Caco-2 (cell line): ENCODE measurements at places on chromosomes 6 and 20. TPM values are rescaled to one million over a fixed set of nuclear protein-coding genes. Genes with fewer than 3 reads are reported as not detected.

DNA sequence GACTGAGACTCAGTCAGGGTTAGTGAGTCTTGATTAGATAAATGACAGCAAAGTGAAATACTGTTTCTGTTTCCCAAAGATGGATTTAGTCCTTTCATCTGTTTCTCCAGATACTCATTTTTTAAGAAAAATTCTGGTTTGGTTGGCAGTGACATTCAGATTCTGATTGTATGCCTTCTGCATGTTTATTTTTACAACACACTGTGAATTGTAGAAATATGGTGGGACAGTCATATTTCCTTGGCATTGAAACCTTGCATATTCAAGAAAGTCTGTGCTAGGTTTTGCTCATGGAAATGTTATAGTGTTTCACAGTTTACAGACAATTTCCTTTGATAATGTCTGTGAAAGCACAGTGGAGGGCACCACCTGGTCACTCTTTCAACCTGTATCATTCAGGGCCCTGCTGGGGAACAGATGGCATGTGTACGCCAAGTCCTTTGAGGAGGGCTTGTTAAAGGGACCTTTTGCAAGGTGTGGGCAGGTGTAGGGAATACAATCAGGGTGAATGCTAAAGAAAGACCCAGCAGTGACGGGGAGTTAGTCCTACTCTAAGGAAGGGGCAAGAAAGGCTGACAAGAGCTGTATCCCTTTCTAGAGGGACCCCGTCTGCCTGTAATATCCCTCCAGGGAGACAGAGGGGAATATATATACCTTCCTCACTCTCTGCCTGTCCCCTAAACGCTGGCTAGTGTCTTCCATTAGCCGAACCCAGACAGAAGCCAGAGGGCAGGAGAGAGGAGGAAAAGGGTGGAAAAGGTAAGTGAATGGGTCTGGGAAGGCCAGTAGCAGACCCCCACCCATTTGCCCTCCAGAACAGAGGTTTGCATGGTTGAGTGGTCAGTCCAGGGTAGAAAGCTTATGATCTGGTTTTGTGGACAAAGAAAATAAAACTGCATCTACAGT lies 10.2 kb downstream of the PLCB4 start:
- H3K27me3 ChIP-seq = no peaks in the 10 kb centered on the region
- H3K27ac ChIP-seq = no peak overlapping the region
- H3K36me3 ChIP-seq = no peaks in the 10 kb centered on the region

DNA sequence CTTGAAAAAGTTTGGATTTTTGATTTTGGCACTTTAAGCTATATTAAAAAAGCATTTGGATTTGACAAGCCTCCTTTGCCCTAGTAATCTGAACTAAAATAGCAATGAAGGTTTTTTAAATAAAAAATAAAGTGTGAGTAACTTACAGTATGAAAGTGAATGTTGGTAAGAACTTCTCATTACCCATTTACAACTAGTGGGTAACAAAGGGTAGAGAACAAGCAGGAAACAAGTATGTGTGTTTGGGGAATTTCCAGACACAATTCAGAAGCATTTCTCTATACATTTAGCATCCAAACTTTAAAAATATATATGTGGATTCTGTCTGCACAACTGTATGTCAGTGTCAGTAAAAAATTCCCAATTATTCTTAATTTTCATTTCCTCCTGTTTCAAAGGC lies 2.9 kb downstream of the TMEM30A start:
- no peaks in the 10 kb centered on the region for H3K27me3 ChIP-seq
- H3K4me1 ChIP-seq = peaks cover 16% of the 10 kb centered on the region; the same call in 1 of the 2 replicates
- no peak overlapping the region for H3K27ac ChIP-seq
- H3K36me3 ChIP-seq = no peaks in the 10 kb centered on the region
- no peak overlapping the region for H3K4me3 ChIP-seq
- no peak for DNase-seq

DNA sequence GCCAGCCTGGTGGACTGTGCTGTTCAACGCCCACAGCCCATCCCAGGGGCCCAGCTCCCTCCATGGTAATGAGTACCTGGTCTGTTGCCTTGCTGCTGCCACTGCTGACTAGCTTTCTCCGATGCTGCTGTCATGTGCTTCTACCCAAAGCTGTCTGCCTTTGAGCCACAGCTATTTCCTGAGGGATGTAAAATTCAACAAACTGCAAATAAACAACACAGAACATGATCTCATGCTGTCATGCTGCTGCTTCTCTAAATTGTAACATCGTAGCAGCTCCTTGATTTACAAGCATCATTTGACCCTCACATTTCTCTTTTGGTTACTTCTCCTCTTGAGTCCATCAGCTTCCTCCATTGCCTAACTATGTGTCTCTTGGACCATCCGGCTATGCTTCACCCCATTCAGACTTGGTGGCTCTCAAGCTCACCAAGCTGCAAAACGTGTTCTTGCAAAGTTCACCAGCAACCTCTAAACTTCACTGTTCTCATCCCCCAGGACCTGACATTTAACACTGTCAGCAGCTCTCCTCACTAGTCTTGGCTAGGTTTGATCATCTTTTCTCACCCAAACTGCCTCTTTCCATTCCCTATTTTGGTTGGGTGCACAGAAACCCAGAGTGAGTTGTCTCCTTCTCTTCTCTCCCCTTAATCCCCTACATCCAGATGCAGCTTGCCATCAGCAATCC lies 54.6 kb downstream of the FYN start:
- H3K4me3 ChIP-seq = no peak overlapping the region
- H3K27ac ChIP-seq = no peak overlapping the region
- DNase-seq = no peak
- H3K4me1 ChIP-seq = no peaks in the 10 kb centered on the region

Gene FRS3
- 4.1 and 4.3 TPM in 2 replicates for total RNA-seq

- H3K4me1 ChIP-seq = peaks cover 31% of the 10 kb centered on the region
- peak; percentile 78 for DNase-seq
- peak overlapping the region; percentile 31 for H3K27ac ChIP-seq
Measured at GRCh38 chr20:8250539-8251200, 118.6 kb downstream of the PLCB1 start.

- H3K27ac ChIP-seq = no peak overlapping the region
- no peaks in the 10 kb centered on the region for H3K4me1 ChIP-seq
- no peak for DNase-seq
Measured at GRCh38 chr6:151300267-151300991, 60.7 kb downstream of the AKAP12 start.

Gene ADGRG6
- 98.0 and 98.7 TPM in 2 replicates for total RNA-seq

Gene CST2
- total RNA-seq = not detected in 2 replicates

DNA sequence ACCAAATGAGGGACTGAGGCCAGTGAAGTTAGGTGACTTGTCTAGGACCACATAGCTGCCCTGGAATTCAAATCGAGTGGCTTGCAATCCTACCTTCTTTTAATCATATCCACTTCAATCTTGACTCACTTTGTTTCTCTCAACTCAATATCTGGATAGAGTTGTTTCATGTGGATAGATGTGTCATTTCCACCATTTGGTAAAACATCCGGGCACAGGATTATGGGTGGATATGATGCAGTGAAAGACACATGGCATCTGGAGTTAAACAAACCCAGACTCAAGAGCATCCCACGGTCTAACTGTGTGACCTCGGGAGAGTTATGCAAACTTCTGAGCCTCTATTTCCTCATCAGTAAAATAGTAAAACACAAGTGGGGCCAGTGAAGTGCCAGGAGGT lies 103.6 kb upstream of the CNKSR3 start:
- no peak overlapping the region for H3K27ac ChIP-seq
- H3K4me3 ChIP-seq = no peak overlapping the region
- no peak for DNase-seq
- H3K27me3 ChIP-seq = no peaks in the 10 kb centered on the region
- H3K4me1 ChIP-seq = peaks cover 5% of the 10 kb centered on the region; the same call in 1 of the 2 replicates
- no peaks in the 10 kb centered on the region for H3K36me3 ChIP-seq

DNA sequence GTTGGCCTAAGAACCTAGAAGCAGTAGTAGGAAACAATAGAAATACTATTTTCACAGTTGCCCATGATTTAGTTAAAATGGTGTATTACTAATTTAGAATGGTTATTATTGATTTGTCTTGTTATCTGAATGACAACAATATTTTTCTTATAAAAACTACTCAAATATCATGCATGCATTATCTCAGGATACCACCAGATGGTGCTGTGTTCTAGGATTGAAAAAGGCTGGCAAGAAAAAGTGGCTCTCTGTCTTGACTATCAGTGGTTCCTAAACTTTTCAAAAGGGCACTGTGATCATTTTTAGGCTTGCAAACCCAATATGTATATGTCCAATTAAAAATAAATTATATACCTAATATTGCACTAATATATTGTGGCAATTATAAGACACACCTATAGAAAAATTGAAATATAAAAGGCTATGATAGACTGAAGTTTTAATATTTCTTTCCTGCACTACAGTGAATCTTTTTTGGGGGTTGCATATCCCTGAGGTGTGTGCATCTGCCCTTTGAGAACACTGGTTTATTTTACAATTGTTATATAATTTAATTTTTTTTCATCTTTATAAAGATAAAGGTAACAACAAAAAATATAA lies 131.7 kb upstream of the MLIP start:
- H3K4me3 ChIP-seq = no peak overlapping the region
- no peaks in the 10 kb centered on the region for H3K36me3 ChIP-seq
- no peak for DNase-seq
- no peak overlapping the region for H3K27ac ChIP-seq
- no peaks in the 10 kb centered on the region for H3K27me3 ChIP-seq

DNA sequence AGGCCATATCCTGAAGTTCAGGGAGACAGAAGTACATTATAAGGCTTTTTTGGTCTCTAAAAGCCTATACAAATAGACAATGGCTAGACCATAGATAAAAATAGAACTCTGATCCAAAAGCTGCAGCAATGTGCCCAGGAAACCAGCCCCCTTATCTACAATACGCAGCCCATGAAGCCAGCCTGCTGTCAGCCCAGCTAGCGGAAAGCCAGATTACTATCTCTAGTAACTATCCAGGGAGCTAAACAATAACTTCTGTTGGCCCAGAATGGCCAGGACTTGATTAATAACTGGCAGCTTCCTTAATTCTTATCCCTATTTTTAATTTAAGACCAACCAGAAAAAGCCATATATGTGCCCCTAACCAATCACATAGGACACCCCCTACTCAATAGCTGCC lies 160.4 kb upstream of the SMLR1 start:
- H3K27ac ChIP-seq = no peak overlapping the region
- no peak for DNase-seq
- H3K27me3 ChIP-seq = no peaks in the 10 kb centered on the region
- H3K4me3 ChIP-seq = no peak overlapping the region

Gene OOEP
- not detected in 2 replicates for total RNA-seq

- H3K27ac ChIP-seq = no peak overlapping the region
- peaks cover 49% of the 10 kb centered on the region for H3K4me1 ChIP-seq
- no peak overlapping the region for H3K4me3 ChIP-seq
- no peaks in the 10 kb centered on the region for H3K27me3 ChIP-seq
Measured at GRCh38 chr6:3388786-3389185, 68.1 kb downstream of the SLC22A23 start.

GRCh38 chr6:166352923-166353322 lies 10.6 kb upstream of the SFT2D1 start:
- H3K4me3 ChIP-seq = no peak overlapping the region
- no peak for DNase-seq
- H3K27me3 ChIP-seq = no peaks in the 10 kb centered on the region
- no peaks in the 10 kb centered on the region for H3K36me3 ChIP-seq

DNA sequence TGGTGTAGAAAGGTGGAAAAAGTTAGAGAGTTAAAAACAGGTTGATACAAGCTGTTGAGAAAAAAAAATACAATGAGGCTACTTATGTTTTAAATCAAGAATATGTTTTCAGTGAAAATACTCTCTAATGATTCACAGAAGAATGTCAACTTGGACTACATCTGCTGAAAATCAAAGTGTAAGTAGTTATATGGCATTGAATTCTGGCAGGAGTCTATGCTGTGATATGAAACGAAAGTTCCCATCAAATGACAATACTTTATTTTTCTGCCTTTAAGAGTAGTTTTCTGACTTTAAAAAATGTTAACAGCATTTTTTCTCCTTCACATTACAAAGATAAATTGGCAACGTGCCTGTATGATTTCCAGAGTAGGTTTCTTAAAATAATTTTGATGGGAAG lies 158.3 kb downstream of the EYA4 start:
- no peaks in the 10 kb centered on the region for H3K36me3 ChIP-seq
- no peak for DNase-seq
- no peaks in the 10 kb centered on the region for H3K4me1 ChIP-seq
- no peak overlapping the region for H3K4me3 ChIP-seq
- H3K27me3 ChIP-seq = no peaks in the 10 kb centered on the region

- DNase-seq = no peak
- no peak overlapping the region for H3K4me3 ChIP-seq
- H3K36me3 ChIP-seq = no peaks in the 10 kb centered on the region
- no peak overlapping the region for H3K27ac ChIP-seq
- H3K27me3 ChIP-seq = no peaks in the 10 kb centered on the region
- no peaks in the 10 kb centered on the region for H3K4me1 ChIP-seq
Measured at GRCh38 chr6:2193931-2194330, 51.5 kb downstream of the GMDS start.

DNA sequence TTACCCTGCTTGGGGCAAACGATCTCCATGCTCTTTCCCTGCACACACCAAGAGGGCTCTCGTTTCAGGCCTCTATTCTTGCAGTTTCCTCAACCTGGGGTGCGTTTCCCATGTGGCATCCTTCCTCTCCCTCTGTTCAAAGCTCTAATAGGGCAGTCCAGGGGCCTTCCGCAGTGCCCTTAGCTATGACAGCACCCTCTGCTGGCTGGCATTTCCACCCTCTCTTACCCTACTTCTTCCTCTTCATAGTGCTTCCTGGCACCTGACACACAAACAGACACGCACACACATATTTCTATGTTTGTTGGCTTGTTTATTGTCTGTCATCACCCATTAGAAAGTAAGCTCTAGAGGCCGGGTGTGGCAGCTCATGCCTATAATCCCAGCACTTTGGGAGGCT lies 294.0 kb downstream of the CLIC5 start:
- H3K27ac ChIP-seq = no peak overlapping the region
- DNase-seq = peak; percentile 5
- no peaks in the 10 kb centered on the region for H3K27me3 ChIP-seq
- H3K4me3 ChIP-seq = no peak overlapping the region
- H3K4me1 ChIP-seq = no peaks in the 10 kb centered on the region

Gene TFAP2A
- total RNA-seq = 6.3 and 8.7 TPM in 2 replicates

DNA sequence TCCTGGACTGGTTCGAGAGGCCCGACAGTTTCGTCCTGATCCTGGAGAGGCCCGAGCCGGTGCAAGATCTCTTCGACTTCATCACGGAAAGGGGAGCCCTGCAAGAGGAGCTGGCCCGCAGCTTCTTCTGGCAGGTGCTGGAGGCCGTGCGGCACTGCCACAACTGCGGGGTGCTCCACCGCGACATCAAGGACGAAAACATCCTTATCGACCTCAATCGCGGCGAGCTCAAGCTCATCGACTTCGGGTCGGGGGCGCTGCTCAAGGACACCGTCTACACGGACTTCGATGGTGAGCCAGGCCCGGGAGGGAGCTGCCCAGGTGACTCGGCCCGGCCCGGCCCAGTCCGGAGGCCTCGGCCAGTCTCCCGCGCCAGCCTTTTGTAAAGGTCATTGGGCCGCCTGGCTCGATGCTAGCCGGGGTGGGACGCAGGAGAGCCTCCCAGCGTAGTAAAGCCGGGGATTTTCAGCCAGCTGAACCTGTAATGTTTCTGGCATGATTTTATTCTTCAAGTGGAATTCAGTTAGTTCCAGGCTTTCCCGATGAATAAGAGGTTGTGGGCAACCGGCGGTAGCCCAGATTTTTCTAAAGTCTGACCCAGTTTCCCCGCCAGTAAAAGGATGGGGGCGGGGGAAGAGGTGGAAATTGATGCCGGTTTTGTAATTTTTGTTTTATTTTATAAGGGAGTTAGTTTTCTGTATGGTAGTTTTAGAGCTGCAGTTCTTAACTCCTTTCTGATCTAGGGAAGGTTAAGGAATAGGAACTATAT lies 1.4 kb downstream of the PIM1 start:
- peak overlapping the region; percentile 95 for H3K27ac ChIP-seq
- no peaks in the 10 kb centered on the region for H3K27me3 ChIP-seq
- peaks cover 6% of the 10 kb centered on the region for H3K36me3 ChIP-seq
- DNase-seq = peak; percentile 38

Gene WTAP
- total RNA-seq = 109 and 114 TPM in 2 replicates

GRCh38 chr6:74928203-74928602 lies 277.6 kb downstream of the COL12A1 start:
- H3K36me3 ChIP-seq = no peaks in the 10 kb centered on the region
- no peak overlapping the region for H3K27ac ChIP-seq
- DNase-seq = no peak
- H3K27me3 ChIP-seq = no peaks in the 10 kb centered on the region
